ENCODE measurements at places on chromosomes 2 and 18.

DNA sequence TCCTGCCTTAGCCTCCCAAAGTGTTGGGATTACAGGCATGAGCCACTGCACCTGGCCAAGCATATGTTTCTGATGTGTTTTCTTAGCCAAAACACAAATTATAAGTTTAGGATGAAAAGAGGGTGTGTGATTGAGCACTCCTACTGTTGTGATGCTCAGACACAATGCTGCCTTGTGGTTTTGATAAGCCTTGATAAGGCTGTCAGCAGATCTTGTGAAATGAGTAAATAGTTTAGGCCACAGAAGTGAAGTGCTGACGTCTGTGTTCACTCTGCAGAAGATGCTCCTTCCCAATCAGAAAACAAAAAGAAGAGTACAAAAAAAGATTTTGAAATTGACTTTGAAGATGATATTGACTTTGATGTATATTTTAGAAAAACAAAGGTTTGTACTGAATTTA is 24.3 kb downstream of the NCAPH start:
- peak; percentile 97 for DNase-seq

GRCh38 chr2:100317634-100318033 is 4.7 kb downstream of the LONRF2 start:
- DNase-seq, result no peak

GRCh38 chr2:201118961-201119854 is 3.2 kb downstream of the CFLAR start:
- DNase-seq, result no peak

GRCh38 chr2:43136876-43137275 is 89.5 kb downstream of the ZFP36L2 start:
- peak; percentile 99 for DNase-seq

DNA sequence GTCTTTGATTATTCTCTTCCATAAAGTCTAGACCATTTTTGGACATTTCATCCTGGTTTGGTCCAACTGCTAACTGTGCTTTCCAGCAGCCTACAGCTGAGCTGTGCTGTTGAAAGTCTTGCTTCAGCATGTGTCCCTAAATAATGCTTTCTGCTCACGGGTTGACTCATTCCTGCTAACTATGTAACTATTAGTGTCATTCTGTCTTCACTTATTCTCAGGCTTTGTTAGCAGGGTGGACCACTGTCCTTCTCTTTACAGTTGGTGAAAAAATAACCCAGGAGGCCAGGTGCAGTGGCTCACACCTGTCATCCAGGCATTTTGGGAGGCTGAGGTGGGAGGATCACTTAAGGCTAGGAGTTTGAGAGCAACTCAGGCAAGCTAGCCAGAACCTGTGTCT is 8.9 kb downstream of the ADAM23 start:
- DNase-seq, result no peak

- peak; percentile 91 for DNase-seq
Measured at GRCh38 chr18:10787293-10787901, 261.6 kb downstream of the NAPG start.

GRCh38 chr2:24374301-24374700 is 14.0 kb upstream of the ITSN2 start:
- no peak for DNase-seq

DNA sequence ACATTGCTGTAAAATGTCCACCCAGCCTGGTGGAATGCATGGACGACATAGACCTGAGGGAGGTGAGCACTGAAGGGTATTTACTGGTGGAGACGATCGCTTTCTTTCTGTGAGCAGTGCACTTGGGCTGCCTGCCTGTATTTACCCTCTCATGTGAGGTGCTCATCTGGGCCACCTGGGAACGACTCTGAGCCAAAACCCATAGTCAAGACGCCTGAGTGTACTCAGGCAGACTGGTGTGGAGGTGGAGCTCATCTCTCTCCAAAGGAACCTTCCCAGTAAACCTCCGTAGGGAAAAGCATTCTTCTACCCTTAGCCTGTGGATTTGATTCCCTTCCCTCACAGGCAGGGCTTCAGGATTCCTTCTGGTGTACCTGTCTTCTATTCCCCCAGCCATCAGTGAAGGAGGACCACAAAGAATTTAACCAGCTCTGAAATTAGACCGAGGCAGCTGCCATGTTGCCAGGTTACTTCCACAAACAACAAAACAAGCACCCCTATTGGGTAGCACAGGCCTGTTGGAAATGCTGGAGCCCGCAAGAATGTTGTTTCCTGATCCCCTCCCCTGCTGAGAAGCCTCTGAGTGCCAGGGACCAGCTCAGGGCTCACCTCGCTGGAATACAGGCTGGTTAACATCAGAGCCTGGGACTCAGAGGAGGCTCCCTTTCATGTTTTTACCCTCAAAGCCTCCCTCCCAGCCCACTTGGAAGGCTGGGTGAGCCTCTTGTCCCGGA is 47.5 kb upstream of the TXNDC2 start:
- no peak for DNase-seq

- no peak for DNase-seq
Measured at GRCh38 chr2:102297891-102298290, 13.5 kb upstream of the IL1RL1 start.

DNA sequence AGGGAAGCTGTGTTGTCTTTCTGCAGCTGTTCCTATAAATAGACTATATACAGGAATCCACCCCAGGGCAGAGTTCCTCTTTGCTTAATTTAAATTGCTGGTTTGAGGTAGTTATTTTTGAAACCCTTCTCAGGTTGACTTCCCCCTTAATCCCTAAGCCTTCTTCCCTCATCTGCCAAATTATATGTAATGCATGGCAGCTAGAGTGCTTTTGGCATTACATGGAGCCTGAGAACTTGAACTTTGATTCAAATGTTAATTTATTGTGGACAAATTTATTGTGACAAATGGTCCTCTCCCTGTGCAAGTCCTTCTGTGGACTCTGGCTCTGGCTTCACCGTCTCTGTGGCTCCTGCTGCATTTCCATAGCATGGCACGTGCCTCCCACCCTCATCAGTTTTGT is 29.2 kb downstream of the MYO1B start:
- no peak for DNase-seq

DNA sequence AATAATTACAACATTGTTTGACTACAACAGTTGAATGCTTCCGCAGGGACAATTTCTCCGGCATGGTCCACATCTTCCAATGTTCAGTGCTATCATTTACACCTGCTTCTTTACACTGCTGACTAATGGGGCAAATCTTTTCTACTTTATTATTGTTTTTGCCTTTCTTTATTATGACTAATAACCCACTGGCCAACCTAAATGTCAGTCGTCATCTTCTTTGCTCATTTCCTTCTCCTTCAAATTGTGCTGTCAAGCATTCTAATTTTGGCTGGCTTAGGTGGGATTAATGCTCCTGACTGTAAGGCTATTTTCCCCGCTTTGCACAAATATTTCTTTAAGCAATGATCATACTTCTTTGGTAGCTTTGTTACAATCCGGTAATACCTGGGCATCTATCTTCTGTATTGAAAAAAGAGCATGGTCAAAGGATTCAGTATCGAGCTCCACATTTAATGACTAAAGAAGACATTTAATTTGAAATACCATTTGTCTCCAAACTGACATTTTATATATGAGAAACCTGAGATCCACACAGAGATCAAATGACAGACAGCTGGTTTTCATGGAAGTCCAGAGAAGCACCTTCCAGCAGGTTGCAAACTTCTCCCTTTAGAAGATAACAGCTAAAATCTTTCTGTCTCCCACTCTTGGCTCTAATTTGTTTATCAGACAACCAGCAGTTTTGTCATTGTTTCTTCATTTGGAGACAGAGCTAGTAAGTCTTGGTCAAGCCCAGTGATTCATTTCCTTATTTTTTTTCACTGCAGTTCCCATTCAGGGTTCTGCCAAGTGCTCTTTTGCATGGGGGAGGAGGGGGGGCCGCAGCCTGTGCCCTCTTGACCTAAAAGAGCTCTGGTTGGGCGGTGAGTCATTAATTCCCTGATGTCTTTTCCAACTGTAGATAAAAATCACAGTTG is 132.9 kb downstream of the SOCS6 start:
- no peak for DNase-seq

- DNase-seq, result no peak
Measured at GRCh38 chr18:48230467-48231113, 178.6 kb downstream of the ZBTB7C start.

- DNase-seq, result no peak
Measured at GRCh38 chr2:141384676-141385075, 746.1 kb downstream of the LRP1B start.

DNA sequence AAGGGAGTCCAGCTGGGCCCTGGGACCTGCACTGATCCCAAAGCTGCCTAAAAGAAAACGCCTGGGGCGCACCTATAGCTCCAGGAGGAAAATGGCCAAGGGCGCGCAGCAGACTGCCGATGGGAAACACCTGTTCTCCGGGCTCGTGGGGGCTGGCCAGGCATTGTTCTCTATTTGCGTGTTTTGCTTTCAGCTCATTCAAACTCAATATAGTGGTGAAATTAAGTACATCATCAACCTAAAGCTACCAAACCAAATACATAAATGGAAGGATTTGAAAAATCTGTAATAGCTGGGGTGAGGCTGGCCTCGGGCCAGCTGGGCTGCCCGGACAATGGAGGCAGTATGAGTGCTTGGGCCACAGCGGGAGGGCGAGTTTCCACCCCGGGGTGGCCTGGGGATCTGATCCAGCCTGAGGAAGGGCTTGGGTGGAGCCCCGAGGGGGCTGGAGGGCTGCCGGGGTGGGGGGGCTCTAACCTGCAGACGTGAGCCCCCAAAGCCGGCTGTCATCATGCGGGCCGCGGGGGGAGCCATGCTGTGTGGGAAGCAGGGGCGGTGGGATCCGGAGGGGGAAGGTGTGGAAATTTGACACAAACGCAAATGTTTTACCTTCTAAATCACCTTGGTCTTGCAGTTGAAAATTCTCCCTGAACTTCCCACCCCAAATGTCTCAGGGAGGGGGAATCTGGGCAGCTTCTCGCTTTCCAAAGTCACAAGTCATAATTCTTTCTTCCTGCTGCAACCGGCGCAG is 77.6 kb downstream of the ASB1 start:
- no peak for DNase-seq

GRCh38 chr2:129376426-129377077 is 602.9 kb upstream of the RAB6C start:
- no peak for DNase-seq

DNA sequence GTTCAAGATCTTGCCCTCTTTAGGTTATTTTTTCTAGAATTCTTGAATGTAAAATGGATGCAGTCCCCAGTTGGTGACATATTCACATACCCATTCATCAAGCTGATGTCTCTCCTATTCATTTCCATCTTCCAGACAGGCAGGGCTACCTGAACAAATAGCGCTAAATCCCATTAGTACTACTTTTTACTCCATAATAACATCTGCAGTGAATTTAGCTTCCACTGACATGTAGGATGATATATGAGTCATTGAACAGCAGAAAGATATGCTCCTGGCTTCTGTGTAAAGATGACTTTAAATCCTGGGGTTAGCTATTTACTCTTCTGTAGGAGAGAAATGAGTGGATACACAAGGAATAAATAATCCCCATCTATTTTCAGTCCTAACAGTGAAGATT is 194.7 kb downstream of the RND3 start:
- no peak for DNase-seq

DNA sequence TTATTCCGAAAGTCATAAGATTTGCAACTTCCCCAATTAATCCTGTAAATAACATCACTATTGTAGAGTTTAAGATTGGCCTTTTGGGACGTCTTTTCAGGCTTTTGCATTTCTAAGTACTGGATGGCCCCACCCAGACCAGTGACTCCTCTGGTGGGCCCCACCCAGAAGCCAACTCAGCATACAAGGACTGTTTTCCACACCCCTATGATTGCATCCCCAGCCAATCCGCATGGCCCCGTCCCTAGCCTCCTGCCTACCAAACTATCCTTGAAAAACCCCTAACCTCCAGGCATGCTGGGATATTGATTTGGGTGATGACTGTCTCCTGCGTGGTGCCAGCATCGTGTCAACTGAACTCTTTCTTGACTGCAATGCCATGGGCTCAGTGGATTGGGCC is 24.5 kb upstream of the TGIF1 start:
- no peak for DNase-seq

- no peak for DNase-seq
Measured at GRCh38 chr2:233466991-233467603, 99.5 kb downstream of the USP40 start.

DNA sequence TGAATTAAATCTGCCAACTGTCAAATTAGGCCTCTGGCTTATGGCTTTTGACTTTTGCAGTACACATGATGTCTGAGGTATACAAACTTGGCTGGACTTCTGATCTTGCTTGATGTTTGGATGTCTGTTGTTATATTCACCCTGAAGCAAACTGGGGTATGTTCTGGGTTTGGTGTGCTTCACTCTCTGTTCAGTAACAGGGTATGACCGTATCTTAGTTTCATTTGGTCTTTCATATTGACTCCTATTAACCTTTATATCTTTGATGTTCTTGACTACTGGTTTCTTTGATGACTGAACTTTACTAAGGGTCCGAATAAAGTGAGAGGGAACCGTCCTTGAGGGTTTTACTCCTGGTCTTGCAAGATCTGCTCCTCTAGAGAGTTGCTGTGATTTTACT is 8.2 kb downstream of the CKAP2L start:
- DNase-seq, result no peak

- DNase-seq, result no peak
Measured at GRCh38 chr2:40512256-40512655, 60.4 kb upstream of the SLC8A1 start.

GRCh38 chr2:100906679-100907078 is 86.7 kb downstream of the NPAS2 start:
- no peak for DNase-seq

DNA sequence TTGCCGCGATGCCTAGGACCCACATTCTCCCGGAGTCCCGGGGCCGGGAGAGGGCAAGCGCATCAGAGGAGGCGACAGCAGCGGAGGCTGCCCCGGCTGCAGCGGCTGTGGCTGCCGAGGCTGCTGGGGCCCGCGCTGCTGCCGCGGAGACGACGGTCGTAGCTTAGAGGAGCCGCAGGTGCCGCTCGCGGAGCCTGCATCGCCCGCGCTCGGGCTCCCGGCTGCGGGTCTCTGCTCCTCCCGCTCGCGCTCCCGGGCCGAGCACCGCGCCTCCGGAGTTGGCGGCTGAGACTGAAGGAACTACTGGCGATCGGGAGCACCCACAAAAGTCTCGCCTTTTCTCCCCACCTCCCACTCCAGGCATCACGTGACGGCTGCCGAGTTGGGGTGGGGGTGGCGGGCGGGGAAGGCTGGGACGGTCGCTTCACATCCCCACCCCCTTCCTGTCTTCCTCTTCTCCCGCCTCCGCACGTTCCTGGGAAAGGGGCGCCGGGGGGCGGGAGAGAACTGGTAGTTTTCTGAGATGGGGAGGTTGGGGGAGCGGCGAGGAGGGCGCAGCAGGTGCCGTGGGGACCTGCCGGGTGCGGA is at the start of gene LYPD1:
Gene LYPD1 (minus strand): TSS at position 298 of the 588 bp plus-strand sequence. CDS start 273 bp downstream, at position 25.
- no peak for DNase-seq

- peak; percentile 54 for DNase-seq
Measured at GRCh38 chr2:100235098-100235497, 87.2 kb downstream of the LONRF2 start.

GRCh38 chr2:120986898-120987650 is 251.4 kb downstream of the GLI2 start:
- DNase-seq, result no peak
